Fibroblast of the aortic adventitia (primary cell): ENCODE measurements at places on chromosomes 4 and X. TPM values are rescaled to one million over a fixed set of nuclear protein-coding genes. Genes with fewer than 3 reads are reported as not detected.

Gene ERAS
- total RNA-seq = not detected in 2 replicates

Gene SUPT20HL1
- not detected in 2 replicates for total RNA-seq

Gene ZCCHC18
- 0.27 and 2.4 TPM in 2 replicates for total RNA-seq

- no peak for DNase-seq
Observed at GRCh38 chr4:110042545-110043517, 130.1 kb downstream of the EGF start.

DNA sequence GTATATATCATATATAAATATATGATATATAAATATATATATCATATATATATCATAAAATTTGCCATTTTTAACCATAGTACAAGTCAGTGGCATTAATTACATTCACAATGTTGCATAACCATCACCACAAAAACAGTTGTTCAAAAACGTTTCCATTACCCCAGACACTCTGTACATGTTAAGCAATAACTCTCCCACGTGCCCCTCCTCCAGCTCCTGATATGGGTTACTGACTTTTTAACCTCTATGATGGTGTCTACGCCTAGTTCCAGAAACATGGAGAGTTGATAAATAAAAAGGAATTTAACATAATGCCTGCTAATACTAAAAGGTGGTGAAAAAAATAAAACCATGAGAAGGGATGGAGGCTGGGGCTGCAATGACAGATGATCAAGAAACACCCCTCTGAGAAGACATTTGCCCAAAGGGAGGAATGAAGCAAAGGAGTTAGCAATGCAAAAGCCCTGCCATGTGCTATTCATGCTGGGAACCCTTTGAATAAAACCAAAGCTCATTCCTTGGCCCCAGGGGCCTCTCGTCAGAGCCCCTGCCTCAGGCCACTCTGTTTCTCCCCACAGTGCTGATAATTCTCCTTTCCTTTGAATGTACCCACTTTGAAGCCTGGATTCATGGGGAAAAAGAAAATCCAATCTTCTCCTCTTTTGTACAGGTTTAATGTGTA lies 144.3 kb downstream of the NWD2 start:
- DNase-seq = no peak

DNA sequence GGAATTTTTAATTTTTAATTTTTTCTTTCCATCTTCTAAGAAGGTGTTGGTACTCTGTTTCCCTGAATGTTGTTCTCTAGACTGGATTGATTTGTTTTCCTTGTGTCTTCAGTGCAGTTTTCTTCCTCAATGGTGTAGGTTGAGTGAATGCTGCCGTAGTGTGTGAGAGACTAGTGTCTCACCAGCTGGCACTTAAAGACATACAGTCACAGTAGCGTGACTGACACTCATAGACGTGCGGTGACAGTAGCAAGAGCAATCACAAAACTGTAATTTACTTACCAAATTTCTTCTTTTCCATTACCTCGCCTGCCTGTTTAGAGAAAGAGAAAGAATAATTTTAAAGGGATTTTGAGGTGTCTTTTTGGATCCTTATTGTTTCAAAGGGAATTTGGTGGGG lies 21.4 kb upstream of the PGM2 start:
- no peak for DNase-seq

GRCh38 chr4:149031399-149031798 lies 589.2 kb upstream of the NR3C2 start:
- DNase-seq = peak; percentile 8

DNA sequence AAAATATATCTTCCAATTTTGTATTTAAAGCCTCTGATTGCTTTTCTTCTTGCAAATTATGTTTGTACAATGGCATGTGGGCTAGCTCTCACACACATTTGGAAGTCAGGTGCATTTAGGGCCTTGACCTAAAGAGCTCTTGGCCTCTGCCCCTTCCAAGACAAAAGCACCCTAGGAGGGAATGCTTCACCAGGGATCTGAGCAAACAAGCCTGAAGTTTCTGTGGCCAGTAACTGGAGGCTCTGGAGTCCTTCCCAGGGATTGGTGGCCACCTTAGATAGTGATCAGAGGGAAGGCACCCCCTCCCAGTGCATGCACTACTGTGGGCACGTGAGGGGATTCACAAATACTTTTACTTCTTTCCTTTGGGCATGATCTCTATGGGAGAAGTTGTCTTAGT lies 60.3 kb upstream of the DIPK2B start:
- no peak for DNase-seq

DNA sequence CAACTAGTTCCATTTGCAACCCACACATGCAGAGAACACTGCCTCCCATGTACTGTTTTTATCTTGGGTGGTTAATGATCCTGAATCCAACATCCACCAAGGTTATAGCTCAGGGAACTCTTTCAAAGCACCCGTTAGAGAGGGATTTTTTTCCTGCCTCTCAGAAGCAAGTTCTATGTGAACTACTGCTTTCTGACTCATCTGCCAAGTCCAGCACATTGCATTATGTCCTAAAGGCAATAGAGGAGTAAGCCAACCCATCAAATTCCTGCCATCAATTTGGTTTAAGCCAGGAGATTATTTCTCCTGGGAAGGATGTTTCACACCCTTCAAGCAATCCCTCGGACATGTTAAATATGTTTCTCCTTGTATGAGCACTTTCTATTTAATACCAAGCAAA lies 334.5 kb downstream of the GASK1B start:
- no peak for DNase-seq

DNA sequence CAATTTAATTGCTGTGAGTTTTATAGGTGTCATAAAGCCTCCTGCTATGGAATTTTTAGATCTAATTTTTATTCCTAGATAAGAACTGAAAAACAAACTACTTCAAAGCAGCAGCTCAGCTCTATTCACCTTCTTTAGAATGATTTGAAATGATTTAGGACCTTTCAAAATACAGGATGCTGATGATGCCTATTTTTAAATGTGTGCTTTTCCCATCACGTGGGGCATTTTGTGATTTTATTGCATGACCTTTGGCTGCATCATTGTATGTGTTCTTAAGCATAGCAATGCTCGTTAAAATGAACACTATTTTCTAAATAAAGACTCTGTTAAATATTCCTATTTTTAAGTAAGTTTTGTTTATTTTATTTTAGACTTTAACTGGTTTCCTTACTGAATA lies 537.3 kb downstream of the STPG2 start:
- no peak for DNase-seq

DNA sequence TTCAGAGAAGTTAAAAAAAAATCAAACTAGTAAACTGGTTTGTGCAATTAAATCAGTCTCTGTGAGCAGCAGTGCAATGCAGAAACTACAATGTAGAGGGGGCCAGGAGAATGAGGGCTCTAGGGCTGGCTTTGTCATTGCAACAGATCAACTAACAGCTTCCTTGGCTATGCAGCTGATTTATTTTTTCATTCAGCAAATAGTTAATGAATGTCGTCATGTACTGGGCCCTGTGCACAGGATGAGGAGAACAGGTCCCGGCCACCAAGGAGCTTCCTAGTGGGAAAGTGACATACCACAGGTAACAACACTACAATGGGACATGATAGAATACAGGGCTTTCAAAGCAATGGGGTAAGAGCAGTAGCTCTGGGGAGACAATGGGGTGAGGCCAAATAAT lies 190.1 kb downstream of the NSUN7 start:
- DNase-seq = no peak

DNA sequence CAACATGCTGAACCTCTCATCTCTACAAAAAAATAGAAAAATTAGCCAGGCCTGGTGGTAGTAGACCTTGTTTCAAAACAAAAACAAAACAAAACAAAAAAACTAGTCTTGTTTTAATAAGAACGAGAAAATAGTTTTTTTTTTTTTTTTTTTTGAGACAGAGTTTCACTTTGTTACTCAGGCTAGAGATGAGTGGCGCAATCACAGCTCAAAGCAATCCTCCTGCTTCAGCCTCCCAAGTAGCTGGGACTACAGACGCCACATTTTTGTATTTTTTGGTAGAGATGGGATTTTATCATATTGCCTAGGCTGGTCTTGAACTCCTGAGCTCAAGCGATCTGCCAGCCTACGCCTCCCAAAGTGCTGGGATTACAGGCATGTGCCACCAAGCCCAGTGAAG lies 47.7 kb upstream of the UGDH start:
- DNase-seq = no peak

- no peak for DNase-seq
Observed at GRCh38 chrX:97639526-97639925, 755.8 kb downstream of the RPA4 start.

- peak; percentile 43 for DNase-seq
Observed at GRCh38 chrX:18871161-18871890, 112.6 kb downstream of the PHKA2 start.

DNA sequence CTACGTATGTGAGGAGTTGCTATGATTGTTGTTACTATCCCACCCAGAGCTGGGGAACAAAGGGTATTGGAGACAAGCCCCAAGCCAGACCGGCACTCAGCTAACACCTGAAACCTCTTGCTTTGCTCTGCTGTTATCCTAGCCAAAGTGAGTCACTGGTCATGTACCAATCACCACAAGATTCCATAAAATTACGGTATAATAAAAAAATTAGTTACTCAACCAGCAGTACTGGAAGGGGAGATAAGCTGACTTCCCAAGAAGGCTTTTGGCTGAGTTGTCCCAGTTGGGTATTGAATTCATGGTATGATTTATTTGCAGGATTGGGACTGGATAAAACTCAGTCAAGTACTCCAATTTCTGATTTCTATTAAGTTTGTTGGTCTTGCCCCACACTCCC lies 5.3 kb downstream of the EDA2R start:
- DNase-seq = peak; percentile 85
